ENCODE measurements at places on chromosomes 5 and 9.

DNA sequence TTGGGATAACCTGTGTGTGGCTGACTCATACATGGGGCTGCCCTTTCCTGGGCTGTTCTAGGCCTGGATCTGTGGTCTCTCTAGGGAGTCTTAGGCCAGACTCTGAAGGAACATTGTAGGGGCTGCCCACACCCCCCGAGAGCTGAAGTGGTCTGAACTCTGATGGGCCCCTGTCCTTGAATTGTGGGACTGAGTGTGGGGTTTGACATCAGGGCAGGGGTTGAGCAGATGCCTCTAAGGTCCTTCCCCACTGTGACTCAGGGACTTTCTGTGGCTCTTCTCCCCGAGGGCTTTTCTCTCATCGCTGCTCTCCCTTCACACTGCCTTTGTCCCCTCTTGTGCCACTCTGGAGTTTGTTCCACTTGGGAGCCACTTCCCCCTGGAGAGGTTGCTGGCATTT is 215.0 kb downstream of the MELK start:
- DNase-seq, result no peak

DNA sequence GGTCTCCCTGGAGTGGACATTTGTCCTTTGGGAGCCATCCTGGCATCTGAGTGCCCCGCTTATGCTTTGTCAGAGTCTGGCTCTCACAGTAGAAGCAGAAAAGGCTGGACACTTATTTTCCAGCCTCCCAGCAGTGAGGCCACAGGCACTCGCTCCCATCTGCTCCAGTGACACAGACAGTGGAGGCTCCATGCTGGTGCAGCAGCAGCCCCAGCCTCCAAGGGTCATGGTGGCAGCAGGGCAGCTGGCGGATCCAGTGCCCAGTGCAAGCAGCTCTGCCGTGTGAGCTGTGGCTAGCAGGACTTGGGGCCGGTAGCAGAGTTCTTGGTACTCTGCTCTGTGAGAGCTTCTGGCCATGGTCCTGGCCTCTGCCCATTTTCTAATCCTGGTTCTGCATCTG is 157.3 kb upstream of the ALDH1B1 start:
- no peak for DNase-seq

DNA sequence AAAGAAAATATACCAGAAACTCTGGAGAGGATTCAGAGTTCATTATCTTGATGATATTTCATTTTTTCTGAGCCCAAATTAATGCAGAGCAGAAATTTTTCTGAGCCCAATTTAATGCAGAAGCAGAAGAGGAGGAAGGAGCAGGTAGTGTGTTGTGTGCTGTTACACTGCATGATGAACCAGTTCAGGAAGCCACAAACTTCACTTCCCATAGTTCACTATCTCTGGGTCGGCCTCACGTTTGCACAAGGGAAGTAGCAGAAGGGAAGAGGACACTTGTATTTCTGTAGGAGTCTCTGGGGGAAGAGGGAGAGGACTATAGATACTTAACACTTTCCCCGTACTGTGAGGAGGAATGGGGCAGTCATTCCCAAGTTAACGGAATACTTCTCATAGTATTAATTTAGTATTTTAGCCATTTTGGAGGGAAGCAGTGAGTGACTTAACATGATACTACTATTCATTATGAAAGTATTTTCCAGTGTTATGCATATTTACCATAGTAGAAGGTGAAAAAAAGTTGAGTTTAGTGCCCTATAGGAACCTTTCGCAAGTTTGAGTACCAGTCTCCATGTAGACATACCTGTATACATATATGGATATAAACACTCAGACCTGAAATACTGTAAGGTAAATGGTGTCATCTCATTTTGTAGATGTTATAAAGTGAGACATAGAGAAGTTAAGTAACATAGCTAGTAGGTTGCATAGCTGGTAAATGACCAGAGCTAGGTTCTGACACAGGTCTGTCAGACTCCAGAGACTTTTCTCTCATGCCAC is 30.0 kb downstream of the XPA start:
- DNase-seq, result peak; percentile 60

GRCh38 chr5:35136386-35136785 is 88.6 kb upstream of the AGXT2 start:
- no peak for DNase-seq

- DNase-seq, result no peak
These were observed 1.5 kb downstream of the FAM81B start for GRCh38 chr5:95392593-95393182.
